ENCODE measurements at places on chromosomes 2 and 18.

DNA sequence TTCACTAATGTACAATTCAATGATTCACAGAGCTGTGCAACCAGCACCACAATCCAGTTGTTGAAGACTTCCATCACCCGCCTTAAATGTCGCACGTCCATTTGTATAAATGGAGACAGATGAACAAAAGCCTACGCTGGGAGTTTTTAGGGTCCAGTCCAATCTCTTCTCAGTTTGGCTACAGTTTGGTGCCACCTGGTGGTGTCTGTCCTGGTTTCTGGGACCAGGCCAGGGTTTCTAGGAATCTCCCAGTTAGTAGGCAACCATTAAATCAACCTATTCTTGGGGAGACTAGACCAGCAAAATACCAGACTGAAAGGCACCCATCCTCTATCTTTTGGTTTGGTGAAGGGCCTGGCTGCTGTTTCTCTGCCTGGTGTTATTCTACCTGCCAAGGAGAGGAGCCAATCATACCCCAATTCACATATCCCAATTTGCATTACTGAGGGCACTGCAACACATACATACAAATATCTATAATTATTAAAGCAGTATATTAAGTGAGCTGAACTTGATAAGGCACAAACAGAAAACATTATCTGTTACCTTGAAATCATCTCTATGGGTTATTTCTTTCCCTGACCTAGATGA lies 3.2 kb upstream of the DDX1 start:
- DNase-seq, result no peak

- DNase-seq, result no peak
Observed at GRCh38 chr2:49379406-49379805, 225.1 kb upstream of the FSHR start.

DNA sequence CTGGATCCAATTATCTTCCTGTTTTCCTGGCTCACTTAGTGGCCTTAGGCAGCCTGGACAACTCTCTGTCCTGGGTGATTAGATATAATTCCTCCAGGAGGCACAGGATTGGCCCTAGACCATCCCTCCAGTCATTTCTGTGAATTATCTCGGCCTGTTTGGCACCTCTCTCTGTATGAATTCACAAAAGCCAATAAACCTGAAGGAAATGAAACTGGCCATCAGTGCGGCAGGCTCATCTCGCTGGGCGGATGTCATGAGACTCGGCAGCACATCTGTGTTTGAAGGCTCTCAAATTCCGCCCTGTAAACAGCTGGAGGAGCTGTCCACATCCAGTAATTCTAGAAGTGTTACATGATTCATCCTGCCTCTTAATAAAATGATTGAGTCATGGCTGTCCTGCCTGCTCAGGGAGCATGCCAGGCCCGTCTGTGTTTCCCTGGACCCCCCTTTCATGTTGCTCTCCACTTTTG lies 38.6 kb downstream of the ACOXL start:
- no peak for DNase-seq

DNA sequence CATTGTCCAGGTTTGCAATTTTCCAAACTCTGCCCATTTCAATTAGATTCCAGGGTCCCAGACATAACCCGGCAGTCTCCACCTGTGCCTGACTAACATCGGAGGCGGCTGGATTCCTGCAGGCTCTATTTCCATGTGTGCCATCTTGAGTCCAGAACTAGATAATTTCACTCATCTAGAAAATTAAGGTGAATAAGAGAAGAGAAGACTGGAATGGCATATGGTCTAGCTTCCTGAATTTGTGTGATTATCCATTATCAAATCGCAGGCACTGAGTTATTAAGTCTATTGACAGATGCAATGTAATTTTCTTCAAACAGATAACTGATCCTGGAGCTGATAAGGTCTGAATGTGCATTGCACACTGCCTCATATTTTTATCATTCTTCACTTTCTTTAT lies 305.2 kb downstream of the ETAA1 start:
- DNase-seq, result no peak

- DNase-seq, result no peak
Observed at GRCh38 chr2:66888791-66889631, 454.1 kb downstream of the MEIS1 start.

DNA sequence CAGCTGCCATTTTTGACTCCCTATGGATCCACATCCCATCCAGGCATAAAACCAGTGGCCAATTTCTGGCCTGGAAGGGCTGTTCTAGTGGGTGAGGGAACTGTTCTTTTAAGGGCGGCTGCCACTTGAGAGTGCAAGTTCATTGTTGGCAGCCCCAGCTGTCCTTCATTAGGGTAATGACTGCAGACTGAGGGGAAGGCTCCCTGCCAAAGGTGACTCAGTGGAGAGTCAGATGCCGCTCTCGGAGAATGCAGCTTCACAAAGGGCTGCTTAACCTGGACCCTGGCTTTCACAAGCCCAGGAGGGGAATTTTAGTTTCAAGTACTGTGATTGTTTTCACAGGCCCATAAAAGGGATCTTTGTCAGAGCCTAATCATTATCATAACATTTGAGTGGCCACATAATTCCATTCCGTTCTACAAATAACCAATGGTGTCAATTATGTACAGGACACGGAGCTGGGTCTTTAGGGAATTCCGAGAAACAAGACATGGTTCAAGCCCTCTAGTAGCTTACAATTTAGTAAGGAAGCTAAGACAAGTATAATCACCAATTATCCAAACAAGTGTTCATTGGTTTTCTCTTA lies 235.7 kb downstream of the CDCA7 start:
- no peak for DNase-seq

- no peak for DNase-seq
Observed at GRCh38 chr2:230903231-230904150, 21.6 kb downstream of the GPR55 start.

All from CD4-positive, alpha-beta T cell treated with Interleukin-15 for 1 hour (primary cell).